ENCODE measurements at places on chromosomes 4 and X. TPM values are rescaled to one million over a fixed set of nuclear protein-coding genes. Genes with fewer than 3 reads are reported as not detected.

SLITRK2 gene
- polyA plus RNA-seq, result not detected

HTN3 gene
- polyA plus RNA-seq, result not detected

- no peak for DNase-seq
Measured at GRCh38 chr4:113382704-113383103, 333.3 kb downstream of the ANK2 start.

DNA sequence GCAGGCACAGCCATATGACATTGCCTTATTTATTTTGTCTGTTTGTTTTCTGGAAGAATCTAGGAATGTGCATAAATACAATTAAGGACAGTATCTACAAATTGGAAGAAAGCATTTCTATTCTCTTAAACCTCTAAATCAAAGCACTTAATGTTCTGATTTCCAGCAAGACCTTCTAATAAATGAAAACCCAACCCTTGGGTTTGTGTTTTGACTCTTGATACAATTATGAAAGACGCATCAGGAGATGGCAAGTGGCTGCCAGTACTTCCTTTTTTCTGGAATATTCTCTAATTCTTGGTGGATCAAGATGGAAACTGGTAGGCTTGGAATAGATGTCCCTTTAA, 437 bp upstream of the CPE start:
- DNase-seq, result no peak
